ENCODE measurements at places on chromosomes 5 and 9. TPM values are rescaled to one million over a fixed set of nuclear protein-coding genes. Genes with fewer than 3 reads are reported as not detected.
A peak's percentile ranks its signal among the peaks of the same experiment; 100 is the strongest.

DNA sequence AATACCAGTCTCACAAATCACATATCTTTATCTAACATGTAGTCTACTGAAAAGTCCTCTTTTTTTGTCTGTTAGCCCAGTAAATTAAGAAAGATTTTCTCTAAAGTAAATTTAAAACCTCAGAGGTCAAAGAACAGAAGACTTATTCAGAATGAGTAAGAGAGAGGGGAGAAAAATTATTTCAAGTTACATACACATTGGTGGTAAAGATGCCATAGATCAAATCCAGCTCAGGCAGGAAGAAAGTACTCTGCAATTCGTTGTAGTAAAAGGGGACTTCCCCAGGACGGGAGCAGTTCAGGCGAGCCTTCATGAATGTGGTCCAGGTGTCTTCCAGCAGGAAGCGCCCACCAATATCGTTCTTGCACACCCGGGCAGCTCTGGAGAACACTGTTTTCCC lies 344.1 kb downstream of the SEMA5A start:
- no peak for DNase-seq

DNA sequence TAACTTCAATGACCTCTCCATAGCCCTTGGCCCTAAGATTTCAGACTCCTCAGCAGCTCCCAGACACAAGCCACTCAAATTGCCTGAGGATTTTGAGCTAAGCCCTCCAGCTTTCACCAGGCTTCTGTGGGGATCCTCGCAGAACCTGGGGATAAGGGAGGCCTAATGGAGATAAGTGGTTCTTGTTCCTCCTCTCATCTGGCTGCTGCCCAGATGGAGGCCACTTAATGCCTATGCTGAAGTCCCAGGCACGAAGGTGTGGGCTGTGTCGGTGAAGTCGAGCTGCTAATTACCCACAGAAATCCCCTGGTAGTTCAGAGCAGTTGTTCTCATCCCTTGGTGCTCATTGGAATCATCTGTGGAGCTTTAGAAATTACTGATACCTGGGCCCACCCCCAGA lies 10.3 kb upstream of the FAT2 start:
- no peak for DNase-seq

GRCh38 chr5:159894149-159894720 lies 22.0 kb upstream of the ADRA1B start:
- no peak for DNase-seq

DNA sequence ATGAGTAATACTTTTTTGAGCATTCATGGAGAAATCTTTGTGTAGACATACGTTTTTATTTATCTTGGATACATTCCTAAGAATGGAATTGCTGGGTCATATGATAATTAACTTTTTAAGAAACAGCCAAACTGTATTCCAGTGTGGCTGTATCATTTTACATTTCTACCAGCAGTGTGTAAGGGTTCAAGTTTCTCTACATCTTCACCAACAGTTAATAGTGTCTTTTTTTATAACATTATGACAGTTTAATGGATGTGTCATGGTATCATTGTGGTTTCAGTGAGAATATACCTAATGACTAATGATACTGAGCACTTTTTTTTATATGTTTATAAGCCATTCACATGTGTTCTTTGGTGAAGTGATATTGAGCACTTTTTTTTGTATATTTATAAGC lies 52.4 kb downstream of the NIPBL start:
- DNase-seq, result no peak

GRCh38 chr5:61311836-61312808 lies 19.9 kb upstream of the ZSWIM6 start:
- no peak for DNase-seq

DNA sequence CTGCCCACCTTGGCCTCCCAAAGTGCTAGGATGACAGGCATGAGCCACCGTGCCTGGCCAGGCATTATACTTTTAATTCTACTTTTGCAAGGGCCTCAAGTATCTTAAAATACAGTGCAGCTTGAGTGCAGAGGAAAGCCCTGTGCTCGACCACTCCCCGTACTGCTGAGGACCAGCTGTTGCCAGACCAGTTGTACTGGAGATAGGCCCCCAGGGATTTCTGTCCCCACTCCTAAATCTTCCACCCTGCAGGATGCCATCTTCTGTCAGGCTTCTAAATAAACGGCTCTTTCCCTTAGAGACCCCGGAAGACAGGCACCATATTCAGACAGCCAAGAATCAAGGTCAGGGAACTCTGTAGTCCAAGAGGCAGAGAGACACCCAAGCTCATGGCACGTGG lies 16.6 kb upstream of the PSMD5 start:
- no peak for DNase-seq

- DNase-seq, result no peak
Measured at GRCh38 chr5:80369521-80369920, 38.3 kb upstream of the ZFYVE16 start.

DNA sequence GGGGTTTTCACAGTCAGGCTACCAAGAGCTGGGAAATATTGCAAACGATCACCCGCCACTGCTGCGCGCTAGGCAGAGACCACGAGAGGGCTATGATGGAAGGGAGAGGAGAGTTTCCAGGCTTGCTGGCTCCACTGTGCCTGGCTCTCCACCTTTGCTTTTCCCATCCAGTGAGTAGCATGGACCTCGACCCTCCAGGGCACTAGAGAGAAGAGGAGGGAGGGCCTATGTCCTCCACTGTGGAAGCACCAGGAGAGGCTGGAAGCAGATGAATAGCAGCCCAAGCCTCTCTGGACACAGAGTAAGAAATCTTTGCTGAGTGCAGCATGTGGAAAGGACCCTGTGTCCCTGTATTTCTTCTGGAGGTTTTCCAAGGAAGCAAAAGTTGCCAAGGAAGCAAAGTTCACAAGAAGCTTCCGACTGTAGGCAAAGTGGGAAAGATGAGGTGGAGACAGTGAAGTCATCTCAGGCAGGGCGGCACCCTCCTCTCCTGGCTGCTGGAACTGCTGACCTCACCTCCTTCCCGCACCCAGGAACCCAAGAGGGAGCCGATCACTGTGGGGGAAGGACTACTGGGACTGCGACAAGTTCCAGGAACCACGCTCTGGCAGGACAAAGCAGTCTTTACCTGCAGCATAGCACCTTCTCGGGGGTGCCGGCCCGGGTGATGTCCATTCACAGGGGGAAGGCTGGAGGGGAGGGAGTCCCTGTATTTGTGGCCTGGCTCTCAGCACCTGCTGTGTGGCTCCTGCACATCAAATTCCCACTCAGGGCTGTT lies 79.6 kb downstream of the CSNK1A1 start:
- DNase-seq, result no peak

DNA sequence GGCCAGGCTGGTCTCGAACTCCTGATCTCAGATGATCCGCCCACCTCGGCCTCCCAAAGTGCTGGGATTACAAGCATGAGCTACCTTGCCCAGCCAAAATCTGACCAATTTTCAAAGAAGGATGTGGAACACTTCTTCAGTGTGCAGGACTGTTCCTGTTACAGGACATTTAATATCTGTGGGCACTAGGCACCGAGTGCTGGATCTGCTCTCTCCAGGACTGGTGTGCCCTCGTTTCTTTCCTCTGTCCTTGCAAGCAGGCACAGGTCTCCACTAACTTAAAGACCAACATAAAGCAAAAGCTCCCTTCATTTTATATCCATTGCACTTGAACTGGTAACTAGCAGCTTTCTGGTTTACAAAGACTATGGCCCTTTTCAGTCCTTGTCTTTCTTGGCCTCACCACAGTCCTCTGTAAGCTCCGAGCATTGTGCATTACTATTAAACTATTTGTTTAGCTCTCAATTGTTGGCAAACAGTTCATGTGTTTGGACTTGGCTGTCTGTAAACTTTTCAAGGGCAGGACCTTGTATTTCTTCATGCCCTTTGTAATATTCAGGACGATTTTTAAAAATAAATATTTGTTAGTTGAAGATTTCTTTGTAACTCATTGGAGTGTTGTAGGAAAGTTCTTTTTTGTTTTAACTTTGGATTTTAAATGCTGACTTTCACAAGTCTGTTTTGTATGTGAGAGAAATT lies 37.3 kb downstream of the ARHGEF28 start:
- no peak for DNase-seq

DNA sequence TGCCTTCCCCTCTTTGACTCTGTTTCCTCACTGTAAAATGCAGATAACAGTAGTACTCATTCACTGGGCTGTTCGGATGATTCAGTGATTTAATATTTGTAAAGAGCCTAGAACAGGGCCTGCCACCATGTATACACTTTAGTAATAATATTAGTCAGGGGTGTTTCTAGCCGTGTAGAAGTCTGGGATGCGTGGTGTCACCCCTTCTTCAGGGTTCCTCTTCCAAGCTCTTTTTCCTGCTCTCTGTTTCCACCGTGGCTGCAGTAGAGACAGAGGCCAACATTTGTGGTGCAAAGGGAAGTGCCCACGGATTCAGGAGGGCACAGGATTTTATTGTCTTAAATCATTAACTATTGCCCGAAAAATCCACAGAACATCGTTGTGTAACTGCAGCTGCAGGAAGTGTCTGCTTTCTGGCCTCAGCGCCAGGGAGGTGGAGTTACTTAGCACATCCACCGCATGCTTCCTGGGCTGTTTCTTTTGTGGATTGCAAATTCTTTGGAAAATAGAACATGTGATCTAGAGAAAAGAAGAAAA lies 61.7 kb downstream of the TRIO start:
- DNase-seq, result peak; percentile 64

- DNase-seq, result no peak
Measured at GRCh38 chr5:172689801-172690200, 48.7 kb downstream of the NEURL1B start.

DNA sequence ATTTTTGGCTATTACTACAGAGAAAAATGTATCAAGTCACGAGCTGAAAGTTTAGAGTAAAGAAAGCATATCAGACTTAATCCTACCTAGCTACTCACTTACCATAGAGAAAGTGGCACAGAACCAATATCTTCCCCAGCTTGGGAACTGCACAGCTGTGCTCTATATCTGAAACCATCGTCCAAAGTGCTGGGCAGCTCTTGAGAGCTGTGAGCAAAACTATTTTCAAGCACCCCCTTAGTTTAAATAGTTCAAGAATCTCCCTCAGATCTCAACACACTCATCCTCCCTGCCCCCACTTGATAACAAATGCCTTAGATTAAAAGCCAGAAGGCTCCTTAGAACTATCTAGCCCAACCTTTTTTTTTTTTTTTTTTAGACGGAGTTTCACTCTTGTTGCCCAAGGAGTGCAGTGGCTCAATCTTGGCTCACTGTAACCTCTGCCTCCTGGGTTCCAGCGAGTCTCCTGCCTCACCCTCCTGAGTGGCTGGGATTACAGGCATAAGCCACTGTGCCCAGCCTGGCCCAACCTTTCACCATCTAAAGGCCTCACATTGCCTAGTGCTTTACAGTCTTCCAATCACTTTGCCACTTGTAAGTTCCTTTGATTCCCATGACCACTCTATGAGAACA lies 94.2 kb upstream of the APC start:
- DNase-seq, result no peak

DNA sequence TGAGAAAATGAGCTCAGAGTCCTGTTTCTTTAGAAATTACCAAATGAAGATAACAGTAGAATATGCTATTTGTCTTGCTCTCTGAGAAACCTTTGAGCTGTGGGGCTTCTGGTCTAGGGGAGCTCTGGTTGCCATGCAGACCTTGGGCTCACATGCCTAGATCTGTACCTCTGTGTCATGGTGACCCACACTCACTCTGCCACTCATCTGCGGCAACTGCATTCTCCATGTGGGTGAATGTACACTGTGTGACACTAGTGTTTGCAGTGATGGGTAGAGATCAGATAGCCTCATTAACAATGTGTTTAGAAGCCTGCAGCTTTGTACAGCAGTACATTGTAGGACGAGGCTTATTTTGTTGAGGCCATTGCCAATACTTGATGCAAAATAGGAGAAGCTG lies 521.2 kb downstream of the CHSY3 start:
- no peak for DNase-seq

- DNase-seq, result no peak
Measured at GRCh38 chr5:40198736-40199135, 481.0 kb upstream of the PTGER4 start.

DNA sequence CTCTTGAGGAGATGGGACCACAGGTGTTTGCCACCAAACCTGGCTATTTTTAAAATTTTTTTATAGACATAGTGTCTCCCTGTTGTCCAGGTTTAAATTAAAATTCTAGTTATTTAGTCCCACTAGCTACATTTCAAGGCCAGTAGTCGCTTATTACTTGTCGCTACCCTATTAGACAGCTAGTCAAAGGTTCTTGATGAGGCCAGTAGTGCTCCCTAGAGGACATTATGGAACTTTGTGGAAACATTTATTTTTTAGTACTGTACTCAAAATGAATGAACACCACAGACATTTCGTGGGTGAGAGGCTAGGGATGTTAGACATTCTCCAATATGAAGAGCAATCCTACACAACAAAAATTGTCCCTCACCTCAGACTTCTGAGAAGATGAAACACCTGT lies 14.4 kb upstream of the GRXCR2 start:
- no peak for DNase-seq

DNA sequence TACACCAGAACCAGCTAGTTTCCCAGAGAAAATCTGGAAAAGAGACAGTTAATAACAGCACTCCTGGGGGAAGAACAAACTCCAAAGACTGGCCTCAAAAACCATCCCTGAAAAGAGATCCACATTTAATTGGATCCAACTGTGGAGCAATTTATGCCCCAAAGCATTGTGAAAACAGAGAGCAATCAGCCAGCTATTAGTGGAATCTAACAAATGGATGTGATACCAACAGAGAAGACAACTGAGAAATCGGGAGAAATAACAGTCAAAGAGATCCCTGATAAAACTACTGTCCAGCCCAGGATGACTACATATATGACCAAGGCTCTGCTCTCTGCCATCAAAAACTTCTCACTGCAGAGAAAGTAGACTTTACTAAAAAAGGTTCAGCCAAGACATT lies 40.5 kb upstream of the TRIO start:
- no peak for DNase-seq

GRCh38 chr9:107127608-107128007 lies 155.5 kb upstream of the RAD23B start:
- DNase-seq, result no peak

DNA sequence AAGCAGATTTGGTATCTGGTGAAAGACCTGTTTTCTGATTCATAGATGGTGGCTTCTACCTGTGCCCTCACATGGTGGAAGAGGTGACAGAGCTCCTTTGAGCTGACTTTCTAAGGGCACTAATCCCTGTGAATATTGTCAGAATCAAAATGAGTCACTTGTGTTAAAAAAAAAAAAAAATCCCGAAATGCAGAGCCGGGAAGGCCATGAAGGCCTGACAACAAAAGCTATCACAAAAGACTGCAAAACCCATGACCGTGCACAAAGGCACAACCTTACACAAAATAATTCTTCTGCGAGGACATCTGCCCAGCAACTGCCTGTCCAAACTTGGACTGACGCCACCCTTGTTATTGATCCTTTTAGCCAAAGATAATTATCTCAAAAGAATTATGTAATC lies 19.6 kb upstream of the UBTD2 start:
- DNase-seq, result no peak

- no peak for DNase-seq
Measured at GRCh38 chr5:41122459-41122858, 51.3 kb upstream of the MROH2B start.

GRCh38 chr5:133530270-133530669 lies 82.1 kb downstream of the FSTL4 start:
- no peak for DNase-seq

GRCh38 chr5:54643685-54644106 lies 126.1 kb downstream of the SNX18 start:
- DNase-seq, result no peak

Gene IL3
- not detected for total RNA-seq

Gene SLC6A19
- not detected for total RNA-seq

Gene LIX1
- not detected for total RNA-seq

Gene POU5F2
- 4.9 TPM for total RNA-seq

Gene ARAP3
- 39.2 TPM for total RNA-seq

Gene EXOSC2
- total RNA-seq, result 29.7 TPM

All from ureter (tissue), 1 donor.